ENCODE measurements at places on chromosomes 2 and 18.

- no peak for DNase-seq
These were observed 33.4 kb downstream of the GAREM1 start for GRCh38 chr18:32437100-32437834.

GRCh38 chr2:170013802-170014551 lies 164.0 kb upstream of the MYO3B start:
- no peak for DNase-seq

DNA sequence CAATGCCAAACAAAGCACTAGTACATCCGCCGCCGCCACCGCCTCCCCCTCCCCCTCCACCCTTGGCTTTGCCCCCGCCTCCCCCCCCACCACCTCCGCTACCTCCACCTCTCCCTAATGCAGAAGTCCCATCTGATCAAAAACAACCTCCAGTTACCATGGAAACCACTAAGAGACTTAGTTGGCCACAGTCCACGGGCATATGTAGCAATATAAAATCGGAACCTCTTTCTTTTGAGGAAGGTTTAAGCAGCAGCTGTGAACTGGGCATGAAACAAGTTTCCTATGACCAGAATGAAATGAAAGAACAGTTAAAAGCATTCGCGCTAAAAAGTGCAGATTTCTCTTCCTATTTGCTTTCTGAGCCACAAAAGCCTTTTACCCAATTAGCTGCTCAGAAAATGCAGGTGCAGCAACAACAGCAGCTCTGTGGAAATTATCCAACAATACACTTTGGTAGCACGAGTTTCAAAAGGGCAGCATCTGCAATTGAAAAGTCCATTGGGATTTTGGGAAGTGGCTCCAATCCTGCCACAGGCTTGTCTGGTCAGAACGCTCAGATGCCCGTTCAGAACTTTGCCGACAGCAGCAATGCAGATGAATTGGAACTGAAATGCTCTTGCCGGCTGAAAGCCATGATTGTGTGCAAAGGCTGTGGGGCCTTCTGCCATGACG lies 168.0 kb downstream of the ASXL3 start:
- DNase-seq: no peak

DNA sequence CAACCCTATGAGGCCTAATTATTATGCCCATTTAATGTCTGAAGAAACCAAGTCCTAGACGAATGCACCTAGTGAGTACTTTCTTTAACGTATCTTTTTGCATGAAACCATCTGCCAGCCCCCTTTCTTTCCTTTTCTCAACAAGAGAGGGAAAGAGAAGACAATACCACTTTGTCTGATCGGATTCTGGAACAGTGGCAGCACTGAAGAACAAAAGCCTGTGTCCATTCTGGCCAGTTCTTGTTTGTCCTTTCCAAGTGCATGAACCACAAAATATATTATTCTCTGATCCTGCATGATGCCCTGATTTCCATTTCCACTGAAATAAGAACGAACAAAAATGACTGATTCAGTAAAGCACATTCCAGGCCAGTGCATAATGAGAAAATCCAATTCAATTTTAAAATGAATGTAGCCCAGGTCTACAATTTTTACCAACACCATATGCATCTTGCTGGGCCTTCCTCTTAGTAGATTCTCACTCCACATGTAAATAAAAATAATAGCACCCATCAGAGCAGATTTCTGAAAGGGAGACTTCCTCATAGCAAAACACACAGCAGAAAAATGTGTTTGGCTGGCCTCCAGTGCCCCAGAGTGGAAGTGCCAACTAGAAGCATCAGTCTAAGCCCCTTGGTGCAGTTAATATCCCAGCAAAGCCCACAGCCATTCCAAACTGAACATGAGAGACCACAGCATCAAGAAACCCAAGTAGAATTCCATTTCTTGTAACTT lies 422.6 kb upstream of the ID2 start:
- DNase-seq: no peak

GRCh38 chr2:114488841-114489530 lies 46.5 kb downstream of the DPP10 start:
- no peak for DNase-seq

DNA sequence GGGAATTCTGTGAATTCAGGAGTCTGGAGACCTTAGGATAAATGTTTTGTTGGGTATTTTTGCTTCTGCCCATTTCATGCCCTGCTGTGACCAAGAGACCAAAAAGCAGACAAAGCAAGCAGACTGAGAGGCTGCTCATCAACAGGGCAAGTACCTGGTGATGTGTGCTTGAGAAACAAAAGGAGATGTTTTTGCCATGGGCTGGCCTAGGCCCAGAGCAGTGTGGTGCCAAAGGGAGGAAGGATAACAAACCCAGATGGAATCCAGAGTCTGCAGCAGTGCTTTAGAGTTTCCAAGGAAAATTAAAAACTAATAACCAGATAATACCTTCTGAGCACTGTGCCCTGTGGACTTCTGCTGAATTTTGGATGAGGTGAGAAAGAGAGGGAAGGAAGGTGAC lies 538.4 kb downstream of the STK39 start:
- DNase-seq: no peak

DNA sequence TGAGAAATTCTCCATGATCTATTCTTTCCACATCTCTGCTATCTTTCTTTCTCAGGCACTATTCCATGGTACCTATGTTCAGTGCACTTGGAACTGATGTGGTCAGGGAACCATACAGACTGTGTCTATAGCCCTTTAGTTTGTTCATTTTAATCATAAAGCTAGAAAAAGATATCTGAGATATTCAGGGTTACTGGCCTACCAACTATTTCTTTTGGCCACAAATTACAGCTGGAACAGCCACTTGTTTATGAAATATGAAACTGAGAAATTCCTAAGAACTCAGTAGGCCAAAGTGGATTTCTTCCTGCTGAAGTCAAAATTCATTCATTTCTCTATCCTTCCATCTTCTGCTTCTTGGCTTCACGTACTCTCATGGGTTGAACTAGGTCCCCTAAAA lies 22.8 kb upstream of the LYPD1 start:
- DNase-seq: no peak

- DNase-seq: no peak
These were observed 422.8 kb upstream of the HNRNPA3 start for GRCh38 chr2:176789751-176790150.

GRCh38 chr2:65577654-65578053 lies 145.3 kb upstream of the SPRED2 start:
- DNase-seq: no peak

DNA sequence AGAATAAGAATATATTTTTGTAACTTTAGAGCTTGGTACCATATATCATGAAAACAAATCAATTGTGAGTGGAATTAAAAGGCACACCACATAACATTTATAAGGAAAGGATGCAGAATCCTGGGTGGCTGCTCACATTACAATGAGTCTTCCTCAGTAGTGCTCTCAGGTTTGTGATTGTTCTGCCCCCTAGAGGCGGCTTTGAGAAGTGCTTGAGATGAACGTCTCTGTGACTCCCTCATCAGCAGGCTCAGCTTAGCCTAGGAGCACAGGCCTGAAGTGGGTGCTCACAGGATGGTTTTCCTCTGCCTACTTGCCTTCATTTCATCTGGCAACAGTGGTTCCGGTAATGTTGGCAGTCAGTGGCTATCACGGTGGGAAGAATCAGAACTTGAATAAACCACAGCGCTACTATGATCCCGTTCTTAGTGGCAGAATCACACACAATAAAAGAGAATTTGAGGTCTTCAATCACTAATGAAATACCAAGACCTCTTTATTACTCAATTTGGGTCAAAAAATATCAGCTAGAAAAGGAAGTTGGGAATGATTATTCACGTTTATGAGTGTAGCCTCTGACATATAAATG lies 38.1 kb upstream of the B4GALT6 start:
- peak; percentile 83 for DNase-seq

- no peak for DNase-seq
These were observed 504.0 kb downstream of the LRRTM4 start for GRCh38 chr2:77018219-77018618.

GRCh38 chr2:189641590-189641989 lies 19.7 kb upstream of the ASNSD1 start:
- DNase-seq: no peak

DNA sequence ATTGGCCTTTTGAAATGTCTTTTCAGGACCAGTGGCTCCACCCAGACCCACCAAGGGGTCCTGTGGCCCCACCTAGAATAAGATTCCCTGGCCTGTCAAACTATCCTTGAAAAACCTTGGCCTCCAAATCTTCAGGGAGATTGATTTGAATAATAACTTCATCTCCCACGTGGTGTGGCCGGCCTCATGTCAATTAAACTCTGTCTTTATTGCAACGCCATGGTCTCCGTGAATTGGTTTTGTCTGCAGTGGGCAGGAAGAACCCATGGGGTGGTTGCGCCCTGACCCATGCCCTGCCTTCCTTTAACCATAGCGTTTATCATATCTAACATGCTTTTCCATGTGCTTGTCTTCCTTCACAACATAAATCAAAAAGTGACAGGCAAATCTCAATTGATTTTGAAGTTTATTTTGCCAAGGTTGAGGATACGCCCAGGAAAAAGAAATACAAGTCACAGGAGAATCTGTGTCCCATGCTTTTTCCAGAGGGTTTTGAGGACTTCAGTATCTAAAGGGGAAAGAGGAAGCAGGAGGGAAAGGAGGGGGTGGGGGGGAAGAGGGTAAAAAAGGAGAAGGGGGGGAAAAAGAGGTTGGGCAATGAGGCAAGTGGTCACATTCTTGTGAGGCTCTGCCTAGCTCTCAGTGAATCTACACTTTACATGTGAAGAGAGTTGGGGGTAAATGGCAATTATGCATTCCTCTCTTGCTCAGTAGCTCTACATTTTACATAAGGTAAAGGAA lies 66.5 kb upstream of the CABLES1 start:
- no peak for DNase-seq

DNA sequence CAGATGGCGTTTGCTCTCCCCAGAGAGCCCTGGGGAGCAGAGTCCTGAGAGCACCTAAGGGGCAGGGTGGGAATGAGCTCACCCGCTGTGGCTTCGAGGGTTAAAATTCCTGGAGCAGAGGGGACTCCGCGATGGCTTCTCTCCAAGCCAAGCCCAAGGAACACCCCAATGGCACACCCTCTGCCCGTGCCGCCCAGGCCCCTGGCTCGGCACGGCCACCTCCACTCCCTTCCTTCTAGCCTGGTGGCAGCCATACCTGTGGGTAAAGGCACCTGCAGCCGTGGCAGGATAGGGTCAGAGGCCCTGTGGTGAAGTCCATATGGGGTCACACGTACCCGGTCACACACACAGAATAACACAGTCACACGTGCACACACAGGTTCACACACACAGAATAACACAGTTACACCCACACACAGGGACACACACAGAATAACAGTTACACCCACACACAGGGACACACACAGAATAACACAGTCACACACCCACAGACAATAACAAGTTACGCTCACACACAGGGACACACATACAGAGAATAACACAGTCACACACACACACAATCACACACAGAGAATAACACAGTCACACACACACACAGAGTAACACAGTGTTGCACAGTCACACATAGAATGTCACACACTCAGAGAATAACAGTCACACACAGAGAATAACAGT lies 50.5 kb downstream of the RAMP1 start:
- no peak for DNase-seq

DNA sequence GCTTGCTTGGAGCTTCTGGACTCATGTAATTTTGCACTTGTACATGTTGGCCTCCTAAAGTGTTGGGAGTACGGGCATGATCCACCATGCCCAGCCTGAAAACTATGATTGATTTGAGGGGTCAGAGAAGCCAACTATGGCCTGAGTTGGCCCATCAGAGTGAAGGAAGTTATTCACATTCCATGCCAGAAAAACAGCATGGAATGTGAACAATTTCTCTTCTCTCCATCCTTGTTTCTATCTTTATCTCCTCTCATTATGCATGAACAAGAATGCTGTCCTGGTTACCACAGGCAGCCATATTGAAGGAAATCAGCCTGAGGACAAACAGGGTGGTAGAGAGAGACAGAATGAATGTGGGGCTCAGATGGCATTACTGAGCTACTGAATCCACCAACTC lies 3.5 kb upstream of the CD226 start:
- DNase-seq: no peak

GRCh38 chr2:207156451-207157161 lies 9.1 kb downstream of the KLF7 start:
- no peak for DNase-seq

- no peak for DNase-seq
These were observed 66.7 kb downstream of the MYT1L start for GRCh38 chr2:2264416-2264815.

- no peak for DNase-seq
These were observed 14.0 kb upstream of the RIF1 start for GRCh38 chr2:151395509-151396374.

- no peak for DNase-seq
These were observed 634.9 kb upstream of the PIK3C3 start for GRCh38 chr18:41320100-41320499.

- no peak for DNase-seq
These were observed 48.2 kb upstream of the KIF5C start for GRCh38 chr2:148826791-148827190.
